Activated T-cell treated with anti-CD3 and anti-CD28 coated beads for 24 hours (primary cell): ENCODE measurements at places on chromosomes 13 and 19.

DNA sequence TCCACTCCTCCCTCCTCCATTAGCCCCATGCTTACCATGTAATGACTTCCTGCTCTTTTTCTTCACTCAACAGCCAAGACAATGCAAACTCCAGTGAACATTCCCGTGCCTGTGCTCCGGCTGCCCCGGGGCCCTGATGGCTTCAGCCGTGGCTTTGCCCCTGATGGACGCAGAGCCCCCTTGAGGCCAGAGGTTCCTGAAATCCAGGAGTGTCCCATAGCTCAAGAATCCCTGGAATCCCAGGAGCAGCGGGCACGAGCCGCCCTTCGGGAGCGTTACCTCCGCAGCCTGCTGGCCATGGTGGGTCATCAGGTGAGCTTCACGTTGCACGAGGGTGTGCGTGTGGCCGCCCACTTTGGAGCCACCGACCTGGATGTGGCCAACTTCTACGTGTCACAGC is 2.9 kb upstream of the PPP1R37 start:
- no peak for DNase-seq

GRCh38 chr13:41492432-41493260 is 35.3 kb downstream of the RGCC start:
- DNase-seq = no peak

DNA sequence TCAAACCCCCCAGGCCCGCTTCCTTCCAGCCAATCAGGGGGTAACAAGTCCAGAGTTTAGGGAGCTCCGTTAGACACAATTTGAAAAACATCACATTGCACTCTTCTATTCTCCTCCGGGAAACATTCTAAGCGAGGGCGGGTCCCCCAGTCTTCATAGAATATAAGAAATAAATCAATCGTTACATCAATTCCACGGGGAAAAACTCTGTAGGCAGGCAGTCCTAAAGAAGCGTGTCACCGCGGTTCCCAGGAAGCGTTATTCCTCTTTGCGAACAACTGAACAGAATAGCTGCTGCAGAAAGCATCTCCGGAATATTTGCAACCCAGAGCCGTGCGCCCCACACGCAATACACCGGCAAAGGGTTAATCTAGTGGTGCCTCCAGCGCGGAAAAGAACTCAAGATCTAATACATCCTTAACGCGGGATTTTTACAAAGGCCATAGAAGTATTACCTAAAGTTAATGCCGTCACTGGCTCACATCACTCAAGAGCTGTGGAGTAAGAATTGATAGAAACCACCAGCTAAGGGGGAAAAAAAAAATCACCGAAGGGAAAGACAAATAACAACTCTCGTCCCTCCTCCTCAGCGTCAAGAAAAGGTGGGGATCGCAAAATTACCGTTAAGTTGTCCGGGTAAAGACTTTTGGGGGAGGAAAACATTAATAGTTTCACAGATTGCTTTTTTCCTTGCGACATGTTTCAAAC is 65.1 kb downstream of the KCNRG start:
- peak; percentile 26 for DNase-seq

DNA sequence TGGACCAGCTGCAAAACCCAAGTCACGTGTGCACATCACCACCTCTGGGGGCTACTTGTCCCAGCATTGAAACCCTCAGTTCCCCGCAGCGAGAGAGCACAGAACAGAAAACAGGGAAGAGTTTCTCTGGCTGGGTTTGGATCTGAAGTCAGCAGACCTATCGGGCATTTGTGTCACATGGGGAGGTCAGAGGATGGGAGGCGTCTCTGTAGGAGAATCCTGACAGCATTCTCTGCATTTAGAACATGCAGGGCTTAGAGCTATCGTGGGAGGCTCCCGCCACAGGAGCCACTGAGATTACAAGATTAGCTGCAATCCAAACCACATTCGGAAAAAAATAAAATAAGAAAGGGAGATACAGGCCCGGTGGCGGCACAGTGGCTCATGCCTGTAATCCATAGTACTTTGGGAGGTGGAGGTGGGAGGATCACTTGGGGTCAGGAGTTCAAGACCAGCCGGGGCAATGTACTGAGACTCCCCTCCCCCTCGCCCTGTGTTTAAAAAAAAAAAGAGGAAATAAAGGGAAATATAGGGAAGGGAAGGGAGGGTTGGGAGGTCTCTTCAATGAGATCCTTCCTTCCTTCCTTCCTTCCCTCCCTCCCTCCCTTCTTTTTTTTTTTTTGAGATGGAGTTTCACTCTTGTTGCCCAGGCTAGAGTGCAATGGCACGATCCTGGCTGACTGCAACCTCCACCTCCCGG is 2.9 kb upstream of the TLE6 start:
- no peak for DNase-seq

DNA sequence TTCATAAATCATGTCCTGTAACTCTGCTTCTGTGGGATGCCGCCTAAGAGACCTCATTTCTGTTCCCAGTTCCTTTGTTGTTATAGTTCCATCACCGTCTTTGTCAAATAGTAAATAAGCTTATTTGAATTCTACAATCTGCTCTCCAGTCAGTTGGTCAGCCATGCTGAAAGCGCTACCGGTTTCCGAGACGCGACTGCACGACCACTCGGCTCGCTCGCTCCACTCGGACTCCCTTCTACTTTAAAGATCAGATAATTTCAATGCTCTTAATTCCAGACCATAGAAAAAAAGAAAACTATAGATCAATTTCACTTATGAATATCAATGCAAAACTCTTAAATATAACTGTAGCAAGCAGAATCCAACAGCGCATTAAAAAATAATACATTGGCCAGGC is 64.2 kb upstream of the STK24 start:
- no peak for DNase-seq

GRCh38 chr19:39270036-39270871 is 2.1 kb downstream of the IFNL2 start:
- DNase-seq = no peak

DNA sequence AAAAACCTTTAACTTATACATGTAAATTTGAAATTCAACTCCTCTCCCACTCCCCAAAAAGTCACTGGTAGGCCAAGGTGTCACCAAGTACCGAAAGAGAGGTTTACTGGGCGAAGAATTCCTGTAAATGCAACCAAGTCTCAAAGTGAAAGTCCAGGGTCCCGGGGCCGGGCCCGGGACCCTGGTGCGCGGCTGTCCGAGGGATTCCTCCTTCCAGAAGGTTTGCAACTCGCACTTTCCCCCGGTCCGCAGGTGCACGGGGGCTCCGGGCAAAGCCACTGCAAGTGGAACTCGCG is 1.1 kb downstream of the STK24 start:
- DNase-seq = no peak

DNA sequence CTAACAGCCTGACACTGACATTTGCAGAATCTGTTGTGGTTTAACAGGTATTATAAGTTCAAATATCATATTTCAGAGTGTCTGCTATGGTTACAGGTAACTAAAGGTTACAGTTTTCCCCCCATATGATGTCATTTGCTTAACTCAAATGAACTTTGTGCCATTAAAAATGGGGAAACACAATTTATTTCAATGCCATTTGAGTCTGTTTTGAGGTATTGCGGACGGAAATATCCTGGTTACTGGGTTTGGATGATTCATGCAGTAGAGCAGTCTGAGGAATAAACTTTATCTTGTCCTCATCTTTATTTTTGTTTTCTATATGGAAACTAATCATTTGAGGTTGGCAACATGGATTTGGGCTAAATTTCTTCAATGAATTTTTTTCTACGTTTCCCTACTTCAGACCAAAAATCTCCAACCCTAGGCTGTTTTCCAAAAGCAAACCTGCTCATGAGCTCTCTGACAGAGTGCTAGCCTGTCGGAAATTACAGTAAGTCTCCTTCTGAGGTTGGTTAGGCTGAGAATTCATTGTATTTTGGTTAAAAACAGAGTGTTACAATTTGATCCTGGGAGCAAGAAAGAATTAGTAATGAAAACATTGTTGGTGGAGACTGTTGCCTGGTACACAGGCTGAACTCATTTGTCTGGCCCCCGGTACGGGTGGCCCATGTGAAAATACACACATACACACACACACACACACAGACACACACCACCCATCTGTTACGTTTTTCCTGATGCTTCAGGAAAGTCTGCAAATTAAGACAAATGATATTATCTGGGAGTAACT is 66.1 kb downstream of the AKAP11 start:
- no peak for DNase-seq

DNA sequence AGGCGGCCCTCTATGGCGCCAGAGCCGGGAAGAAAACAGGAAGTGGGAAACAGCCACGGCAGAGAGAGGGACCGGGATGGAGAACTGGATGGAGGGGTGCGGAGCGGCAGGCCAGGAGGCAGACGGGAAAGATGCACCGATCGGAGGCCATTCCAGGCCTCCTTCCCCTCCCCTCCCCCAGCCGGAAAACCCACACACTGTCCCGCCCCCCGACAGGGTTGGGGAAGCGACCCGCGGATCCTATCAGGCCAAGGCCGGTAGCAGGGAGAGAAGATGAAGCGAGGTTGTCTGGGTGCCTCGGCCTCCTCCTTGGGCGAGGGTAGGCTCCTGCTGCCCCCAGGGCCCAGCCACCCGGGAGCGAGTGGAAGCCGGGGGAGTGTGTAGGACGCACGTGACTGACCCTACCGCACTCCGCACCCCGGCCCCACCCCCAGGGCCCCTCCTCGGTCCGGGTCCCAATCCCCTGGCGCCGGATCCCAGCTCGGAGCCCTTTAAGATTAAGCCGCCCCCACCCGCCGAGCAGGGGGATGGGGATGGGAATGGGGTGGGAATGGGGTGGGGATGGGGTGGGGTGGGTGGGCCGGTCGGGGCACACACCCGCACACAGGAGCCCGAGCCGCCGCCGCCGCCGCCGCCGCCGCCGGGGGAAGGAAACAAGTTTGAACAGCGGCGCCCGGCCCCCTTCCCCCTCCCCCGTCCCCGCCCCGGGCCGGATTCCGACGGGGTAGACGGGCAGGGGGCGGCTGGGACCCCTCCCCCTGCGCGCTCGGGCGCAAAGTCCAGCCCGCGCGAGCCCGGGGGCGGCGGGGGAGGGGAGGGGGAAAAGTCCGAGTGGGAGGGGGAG is 1.5 kb downstream of the ERF start:
- peak; percentile 51 for DNase-seq

GRCh38 chr13:56457535-56458190 is 683.1 kb upstream of the PRR20A start:
- no peak for DNase-seq
